Germinal center (tissue), 1 donor: ENCODE measurements at places on chromosomes 3 and 15.
A peak's percentile ranks its signal among the peaks of the same experiment; 100 is the strongest.

DNA sequence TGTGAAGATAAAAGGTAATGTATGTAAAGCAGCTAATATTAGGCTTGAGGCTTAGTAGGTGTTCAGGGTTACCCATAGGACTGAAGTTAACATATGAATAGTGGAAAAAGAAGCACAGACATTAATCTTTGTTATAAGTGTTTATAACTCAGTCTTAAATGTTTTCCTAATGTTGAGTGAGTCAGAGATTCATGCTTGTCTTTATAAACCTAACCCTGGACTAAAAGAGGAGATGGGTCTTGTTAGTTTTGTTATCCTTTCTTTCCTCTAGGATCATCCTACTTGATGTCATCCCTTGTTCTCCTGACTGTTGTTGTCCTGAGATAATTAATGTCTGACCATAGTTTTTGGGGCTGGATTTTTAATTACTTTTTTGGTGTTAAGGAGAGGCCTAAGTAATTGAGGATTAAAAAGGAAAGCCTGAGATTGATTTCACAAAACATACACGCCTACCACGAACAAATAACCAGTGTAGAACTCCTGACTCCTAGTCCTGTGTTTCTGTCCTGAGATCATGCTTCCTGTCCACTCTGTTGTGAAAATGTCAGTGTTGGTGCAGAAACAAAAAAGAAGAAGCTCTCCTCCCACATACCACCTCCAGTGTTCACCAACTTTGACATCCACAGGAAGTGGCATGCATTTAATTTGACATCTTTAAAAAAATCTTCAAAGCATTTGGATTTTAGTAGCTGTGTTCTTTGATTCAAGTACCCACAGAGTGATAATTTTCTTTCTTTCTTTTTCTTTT is 8.4 kb downstream of the MITF start:
- no peak for DNase-seq

GRCh38 chr3:27637346-27637995 is 84.7 kb downstream of the EOMES start:
- no peak for DNase-seq

DNA sequence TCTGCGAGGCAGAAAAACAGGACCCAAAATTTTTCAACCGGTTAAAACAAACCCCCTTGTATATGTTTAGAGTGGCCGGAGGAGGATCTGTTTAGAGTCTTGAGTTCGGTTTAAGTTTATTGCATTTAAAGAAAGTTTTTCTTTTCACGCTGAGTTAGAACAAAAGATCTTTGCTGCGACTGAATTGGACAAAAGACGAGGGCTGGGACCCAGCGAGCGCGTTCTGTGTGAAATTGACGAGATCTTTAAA is 9.8 kb downstream of the NR2F2 start:
- no peak for DNase-seq

GRCh38 chr3:160725338-160725737 is 30.7 kb upstream of the PPM1L start:
- DNase-seq: no peak

DNA sequence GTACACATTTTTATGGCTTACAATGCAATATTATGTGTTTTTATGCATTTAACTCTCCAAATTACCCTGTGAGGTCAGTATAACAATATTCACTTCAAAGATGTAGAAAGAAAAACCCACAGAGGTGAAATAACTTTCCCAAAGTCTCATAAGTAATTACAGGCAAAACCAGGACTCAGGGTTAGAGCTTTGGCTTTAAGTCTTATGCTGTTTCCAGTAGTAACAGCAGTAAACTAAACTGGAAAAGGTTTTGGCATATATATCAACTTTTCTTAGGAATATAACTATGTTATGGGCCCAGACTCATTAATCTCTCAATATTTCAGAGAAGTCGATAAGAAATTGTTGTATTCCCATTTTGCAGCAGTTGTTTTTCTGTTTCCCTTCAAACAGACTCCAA is 206.3 kb upstream of the KCNMB2 start:
- DNase-seq: no peak

DNA sequence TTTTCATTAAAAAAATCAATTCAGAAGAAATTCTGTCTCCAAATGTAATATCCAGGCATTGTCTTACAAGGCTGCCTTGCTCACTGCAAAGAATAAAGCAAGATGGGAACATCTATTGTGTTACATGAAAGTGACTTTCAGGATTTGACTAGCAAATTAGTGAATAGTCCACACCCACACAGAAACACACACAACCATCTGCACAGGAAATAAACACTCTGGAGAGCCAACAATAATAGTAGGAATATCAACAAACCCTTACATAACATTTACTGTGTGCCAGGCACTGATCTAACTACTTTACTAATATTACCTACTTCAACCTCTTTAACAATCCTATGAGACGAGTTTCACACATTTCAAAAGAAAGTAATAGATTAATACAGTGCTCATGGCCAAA is 28.9 kb upstream of the ZNF385D start:
- DNase-seq: no peak

DNA sequence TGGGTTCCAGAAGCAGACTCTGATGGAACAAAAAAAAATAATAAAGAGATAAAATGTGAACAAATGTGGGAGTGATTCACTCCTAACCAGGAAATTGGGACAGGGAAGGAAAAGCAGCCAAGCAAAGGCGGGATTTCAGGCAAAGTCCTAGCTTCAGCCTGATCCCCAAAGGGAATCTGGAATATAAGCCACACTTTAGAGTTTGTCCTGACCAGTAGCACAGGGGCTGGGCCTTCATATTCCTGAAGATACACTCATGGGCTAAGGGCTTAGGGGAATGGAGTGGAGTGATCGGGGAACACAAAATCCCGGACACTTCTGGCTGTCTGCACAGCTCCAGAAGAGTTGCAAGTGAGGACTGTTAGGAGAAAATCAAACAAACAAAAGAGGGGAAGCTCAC is 135.0 kb upstream of the COL8A1 start:
- no peak for DNase-seq

- no peak for DNase-seq
Measured at GRCh38 chr3:100297784-100298183, 36.8 kb upstream of the NIT2 start.

DNA sequence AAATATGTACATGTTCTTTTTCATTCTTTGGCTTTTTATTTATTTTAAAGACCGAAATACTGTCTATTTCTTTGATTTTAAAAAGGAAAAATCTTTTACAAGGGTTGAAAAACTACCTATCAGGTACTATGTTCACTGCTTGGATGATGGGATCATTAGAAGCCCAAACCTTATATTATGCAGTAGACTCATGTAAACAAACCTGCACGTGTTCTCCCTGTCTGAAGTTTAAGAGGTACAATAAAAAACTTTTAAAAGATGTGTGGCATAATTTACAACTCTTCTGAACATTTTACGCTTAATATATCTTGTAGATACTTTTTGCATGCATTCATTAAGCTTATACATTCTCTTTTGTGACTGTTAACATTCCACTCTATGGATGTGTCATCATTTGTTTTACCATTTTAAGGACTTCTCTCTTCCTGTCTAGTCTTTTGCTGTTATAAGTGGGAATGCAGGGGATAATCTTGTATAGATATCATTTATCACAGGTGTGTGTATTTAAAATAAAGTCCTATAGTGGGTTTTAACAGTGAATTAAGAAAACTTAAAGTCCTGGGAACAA is 6.2 kb downstream of the MGA start:
- DNase-seq: no peak

DNA sequence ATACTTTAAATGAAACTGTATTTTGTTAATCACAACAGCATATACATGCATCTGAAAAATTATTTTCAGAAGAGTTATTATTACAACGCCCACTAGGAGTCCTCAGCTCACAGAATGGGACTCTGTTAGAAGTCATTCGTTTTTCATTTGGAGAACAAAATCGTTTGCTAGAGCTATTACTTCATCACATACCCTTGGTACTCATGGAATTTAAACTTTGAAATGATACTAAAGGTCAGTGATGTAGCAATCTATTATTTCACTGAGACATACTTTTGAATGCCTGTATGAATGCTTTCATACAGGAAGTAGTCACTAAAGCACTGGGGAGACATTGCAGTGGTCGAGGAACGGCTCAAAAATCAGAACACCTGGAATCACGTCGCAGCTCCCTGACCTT is 198.1 kb downstream of the MBNL1 start:
- DNase-seq: peak; percentile 25

- DNase-seq: no peak
Measured at GRCh38 chr3:17047894-17048293, 163.1 kb downstream of the PLCL2 start.

GRCh38 chr15:26590676-26591075 is 182.2 kb downstream of the GABRB3 start:
- DNase-seq: no peak

DNA sequence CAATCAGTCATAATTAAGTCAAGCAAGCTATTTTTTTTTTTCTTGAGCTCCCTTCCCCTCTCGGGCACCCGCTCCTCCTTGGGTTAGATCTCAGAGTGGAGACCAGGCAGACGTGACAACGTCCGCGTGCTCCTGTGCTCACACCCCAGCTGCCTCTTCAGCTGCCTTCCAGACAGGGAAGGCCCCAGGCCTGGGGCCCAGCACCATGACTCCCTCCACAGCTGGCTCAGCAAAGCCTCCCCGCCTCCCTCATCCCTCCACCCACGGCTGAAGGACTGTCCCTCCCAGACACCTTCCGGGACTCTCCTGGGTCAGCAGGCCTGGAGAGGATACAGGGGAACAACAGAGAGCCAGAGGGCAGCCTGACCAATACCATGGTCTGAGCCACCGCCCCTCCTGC is 87.9 kb upstream of the LINGO1 start:
- DNase-seq: no peak

DNA sequence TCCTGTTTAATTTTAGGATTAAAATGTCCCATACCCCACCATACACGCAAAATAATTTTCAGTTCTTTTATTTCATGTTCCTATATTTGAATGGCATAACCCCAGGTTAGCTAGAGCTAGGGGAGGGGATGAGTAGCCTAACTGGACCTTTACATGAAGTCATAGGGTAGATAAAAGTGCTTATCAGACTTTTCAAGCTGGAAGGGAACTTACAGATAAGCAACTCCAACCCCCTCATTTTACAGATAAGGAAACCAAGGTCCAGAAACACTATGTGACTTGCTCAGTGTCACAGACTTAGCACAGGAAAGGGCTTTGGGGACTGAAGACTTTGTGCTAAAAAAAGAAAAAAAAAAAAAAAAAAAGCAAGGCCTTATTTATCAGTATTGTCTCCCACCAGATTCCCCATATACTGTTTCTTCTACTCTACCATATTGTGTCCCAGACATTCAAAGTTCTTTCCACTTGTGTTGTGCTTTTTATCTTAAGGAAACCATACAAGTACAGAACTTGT is 10.6 kb upstream of the TNIK start:
- DNase-seq: no peak

DNA sequence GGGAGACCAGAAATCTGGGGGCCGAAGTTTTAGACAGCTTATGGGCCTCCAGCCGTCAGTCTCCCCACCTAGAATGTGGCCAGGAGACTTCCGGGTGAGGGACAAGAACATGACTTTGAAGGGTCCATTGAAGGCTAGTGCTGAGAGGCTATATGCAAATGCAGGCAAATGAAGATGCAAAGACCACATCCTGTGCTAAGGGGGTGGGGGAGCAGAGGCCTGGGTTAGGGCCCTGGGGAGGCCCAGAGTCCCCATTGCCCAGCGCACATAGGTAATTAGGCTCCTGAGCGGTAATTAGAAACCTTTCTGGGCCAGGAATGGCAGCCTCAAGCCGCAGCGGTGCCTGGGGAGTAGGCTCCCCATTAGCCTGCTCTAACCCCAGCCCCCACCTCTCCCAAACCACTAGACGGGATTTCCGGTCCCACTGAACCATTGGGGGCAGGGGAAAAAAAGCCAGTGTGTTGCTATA is 6.8 kb downstream of the CSK start:
- peak; percentile 71 for DNase-seq

DNA sequence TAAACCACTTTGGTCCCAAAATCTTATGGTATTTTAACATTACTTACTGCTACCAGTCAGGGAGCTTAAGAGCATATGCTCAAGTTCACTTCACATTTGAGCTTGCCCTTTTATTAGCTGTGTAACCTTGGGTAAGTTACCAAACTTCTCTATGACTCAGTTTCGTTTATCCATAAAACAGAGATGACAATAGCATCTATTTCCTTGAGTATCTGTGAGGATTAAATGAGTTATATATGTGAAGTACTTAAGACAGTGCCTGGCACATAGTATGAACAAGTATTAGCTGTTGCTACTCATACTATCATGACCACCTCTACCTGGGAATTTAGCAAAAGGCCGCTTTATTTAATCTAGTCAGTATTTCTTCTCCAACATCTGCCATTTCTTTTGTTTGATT is 5.9 kb downstream of the ATOSA start:
- no peak for DNase-seq

GRCh38 chr3:78066287-78066686 is 1026.4 kb downstream of the ROBO2 start:
- no peak for DNase-seq

- DNase-seq: no peak
Measured at GRCh38 chr3:82957696-82958095, 1196.3 kb upstream of the GBE1 start.
